ENCODE measurements at places on chromosomes 2 and 18.
A peak's percentile ranks its signal among the peaks of the same experiment; 100 is the strongest.

DNA sequence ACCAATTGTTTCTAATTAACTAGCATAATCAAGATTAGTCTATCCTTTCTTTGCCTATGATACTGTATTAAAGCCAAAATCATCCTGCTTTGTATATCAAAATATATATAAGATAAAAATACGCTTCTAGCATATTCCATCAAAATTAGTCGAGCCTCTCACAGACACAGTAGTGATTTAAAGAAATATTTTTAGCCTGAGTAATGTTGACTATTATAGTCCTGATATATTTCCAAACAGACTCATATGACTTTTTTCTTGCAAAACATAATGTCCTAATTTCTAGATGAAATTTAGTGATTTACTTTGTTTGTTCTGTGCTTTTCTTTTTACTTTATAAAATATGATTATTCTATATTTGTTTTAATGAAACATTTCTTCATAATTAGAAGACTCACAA lies 30.9 kb downstream of the FAP start:
- no peak for DNase-seq

DNA sequence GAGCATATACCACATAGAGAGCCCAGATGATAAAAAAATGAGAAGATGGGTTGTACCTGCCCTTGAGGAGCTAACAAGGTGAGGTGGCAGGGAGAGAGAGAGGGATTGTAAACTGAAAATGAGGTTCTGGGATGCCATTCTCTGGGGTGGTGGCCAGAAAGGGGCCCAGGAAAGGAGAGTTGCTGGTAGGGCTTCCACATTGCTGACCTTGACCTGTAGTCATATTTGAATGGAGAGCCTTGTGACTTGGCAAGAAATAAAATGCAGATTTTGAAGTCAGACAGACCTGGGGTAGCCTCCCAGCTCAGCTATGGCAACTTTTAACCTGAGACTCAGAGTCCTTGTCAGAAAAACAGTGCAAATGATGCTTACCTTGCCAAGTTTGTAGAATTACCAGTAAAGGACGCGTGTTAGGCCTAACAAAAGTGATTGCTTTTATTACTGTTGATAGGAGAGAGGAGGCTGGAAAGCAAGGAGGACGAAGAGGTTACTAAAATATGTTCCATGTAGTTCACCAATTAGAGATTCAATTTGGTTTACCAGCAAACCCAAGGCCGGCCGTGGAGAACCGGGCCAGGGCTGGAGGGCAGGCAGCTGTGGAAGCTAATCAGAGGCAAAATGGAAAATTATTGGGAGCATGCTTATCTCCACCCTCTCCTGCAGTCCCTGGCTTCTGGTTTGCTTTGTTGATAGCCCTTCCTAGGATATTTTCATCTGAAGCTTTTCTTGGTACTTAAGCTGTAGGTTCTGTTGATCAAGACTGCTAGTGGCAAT lies 3.9 kb downstream of the NPAS2 start:
- no peak for DNase-seq

GRCh38 chr2:31222071-31222470 lies 4.8 kb upstream of the CAPN14 start:
- no peak for DNase-seq

- no peak for DNase-seq
Observed at GRCh38 chr2:10045561-10046355, 2.4 kb downstream of the KLF11 start.

GRCh38 chr18:9233771-9234440 lies 97.3 kb downstream of the ANKRD12 start:
- no peak for DNase-seq

DNA sequence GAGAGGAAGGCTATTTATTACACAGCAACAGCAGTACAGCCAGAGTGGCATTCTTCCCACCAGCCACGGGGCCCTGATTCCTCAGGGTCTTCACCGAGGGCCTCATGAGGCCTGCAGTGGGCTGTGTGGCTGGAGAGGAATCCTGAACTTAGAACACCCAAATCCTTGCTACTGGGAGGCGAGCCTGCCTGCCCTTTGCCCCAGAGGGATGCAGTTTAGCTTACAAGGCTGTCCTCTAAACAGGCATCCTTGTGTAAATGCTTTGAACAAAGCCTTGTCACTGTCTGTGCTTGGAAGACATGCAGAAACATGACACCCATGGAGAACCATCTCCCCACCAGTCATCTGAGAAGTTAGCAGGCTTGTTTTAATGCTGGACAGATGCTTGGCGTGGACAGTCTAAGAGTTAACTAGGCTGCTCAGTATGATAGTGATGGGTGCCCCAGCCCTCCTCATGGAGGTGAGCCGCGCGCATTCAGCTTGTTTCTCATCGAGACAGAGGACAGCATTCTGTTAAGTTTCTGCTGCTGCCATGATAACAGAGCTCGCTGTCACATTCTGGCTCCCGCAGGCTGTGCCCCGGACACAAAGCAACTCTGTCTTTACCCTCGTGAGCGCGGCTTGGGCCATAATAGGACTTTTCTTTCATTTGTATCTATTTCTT lies 42.9 kb downstream of the ADI1 start:
- no peak for DNase-seq

DNA sequence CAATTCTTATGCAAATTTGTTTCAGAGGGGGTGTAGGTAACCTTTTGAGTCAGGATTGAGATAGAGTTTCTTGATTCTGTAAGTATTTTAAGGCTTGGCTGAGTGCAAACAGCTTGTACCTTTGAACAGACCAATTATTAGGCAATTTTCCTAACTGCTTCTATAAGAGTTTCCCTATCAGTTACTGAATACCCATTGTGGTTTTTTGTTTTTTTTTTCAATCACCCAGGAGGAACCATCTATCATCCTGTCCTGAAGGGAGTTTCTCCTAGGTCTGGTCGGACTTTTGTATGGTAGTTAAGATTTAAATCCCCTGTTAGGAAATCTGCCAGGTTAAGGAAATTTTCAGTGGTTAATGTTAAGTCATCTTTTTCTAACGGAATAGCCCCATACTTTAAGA lies 319.4 kb upstream of the SLC39A10 start:
- DNase-seq = no peak

DNA sequence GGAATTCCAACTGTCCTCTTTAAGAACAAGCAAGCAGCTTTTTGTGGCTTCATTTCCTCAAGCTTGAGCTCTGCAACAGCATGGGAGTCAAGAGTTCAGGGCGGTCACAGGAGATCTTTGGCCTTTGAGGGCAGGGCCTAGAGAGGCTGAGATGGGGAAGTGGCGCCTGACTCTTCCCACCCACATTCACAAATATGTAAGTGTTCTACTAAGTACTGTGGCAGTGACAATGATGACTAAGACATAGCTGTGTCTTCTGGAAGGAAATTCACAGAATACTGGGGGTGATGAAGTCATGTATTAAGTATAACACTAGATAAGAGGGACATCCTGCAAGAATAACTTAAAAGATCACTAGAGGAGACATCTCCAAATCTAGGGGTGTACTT lies 15.0 kb downstream of the RND3 start:
- DNase-seq = peak; percentile 34

- peak; percentile 60 for DNase-seq
Observed at GRCh38 chr2:122156176-122156890, 400.9 kb downstream of the TSN start.

DNA sequence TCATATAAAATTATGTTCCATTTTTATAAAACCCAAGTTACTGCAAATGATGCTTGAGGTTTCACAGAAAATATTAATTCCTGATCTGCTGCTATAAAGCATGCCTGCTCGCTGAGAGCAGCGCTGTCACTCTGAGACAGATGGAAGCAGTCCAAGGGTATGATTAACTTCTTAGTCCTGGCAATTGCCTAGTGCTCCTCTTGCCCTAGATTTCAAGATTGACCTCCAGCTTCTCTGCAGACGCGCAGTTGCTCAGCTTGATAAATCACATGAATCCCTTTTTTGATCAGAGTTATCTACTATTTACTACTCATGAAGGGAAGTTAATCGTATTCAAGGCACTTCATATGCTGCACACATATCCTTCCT lies 154.6 kb upstream of the REV1 start:
- peak; percentile 44 for DNase-seq

GRCh38 chr2:74436111-74436805 lies 5.5 kb downstream of the RTKN start:
- DNase-seq = peak; percentile 22

- peak; percentile 17 for DNase-seq
Observed at GRCh38 chr18:13418013-13418710, 199.6 kb downstream of the LDLRAD4 start.

GRCh38 chr2:152042636-152043615 lies 55.9 kb downstream of the CACNB4 start:
- DNase-seq = no peak

DNA sequence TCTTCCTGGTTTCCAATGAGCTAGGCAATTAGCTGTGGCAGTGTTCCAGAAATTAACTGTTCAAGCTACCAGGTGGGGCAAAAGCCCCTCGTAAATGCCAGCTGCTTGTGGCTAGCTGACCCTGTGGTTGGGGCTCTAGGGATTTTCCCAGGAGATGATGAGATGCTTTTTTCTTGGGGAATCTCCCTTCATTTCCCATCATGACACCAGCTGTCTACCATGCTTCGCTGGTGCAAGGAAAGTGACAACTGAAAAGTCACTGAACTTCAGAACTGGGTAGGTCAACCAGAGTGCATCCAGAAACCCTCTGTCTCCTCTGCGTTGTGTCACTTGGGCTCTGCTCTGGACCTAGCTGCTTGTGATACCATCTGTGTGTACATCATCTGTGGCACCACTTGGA lies 386.5 kb upstream of the DCC start:
- no peak for DNase-seq

- DNase-seq = no peak
Observed at GRCh38 chr2:204483608-204484081, 61.6 kb upstream of the PARD3B start.

- no peak for DNase-seq
Observed at GRCh38 chr18:48724442-48724841, 185.6 kb downstream of the CTIF start.

GRCh38 chr2:66109419-66109818 lies 325.5 kb upstream of the MEIS1 start:
- no peak for DNase-seq

Data from femur (tissue), 1 donor.